T-helper 2 cell (primary cell): ENCODE measurements at places on chromosomes 5 and 9.

DNA sequence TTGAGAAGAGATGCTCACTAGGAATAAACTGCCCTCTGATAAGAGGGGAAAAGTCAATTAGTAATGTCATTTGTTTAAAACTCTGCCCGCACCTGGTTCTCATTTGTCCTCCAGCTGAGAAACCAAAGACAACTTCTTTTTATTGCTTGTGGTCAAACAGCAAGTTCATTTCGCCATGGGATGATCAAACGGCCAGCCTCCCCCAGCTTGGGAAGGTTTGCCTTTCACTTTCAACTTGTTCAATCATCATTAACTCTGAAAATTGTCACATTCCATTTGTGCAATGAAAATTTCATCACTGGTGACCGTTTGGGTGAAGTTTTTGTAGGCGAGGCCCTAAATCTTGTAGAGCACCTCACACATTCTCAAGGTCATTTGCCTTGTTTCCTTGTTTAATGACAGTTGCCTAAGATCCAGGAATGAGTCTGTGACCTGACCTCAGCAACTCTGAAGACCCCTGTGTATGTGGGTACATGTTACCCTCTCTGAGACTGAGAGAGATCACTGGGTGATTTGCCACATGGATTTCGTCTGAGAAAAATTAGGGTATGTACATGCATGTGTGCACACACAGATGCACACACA lies 117.7 kb downstream of the MARCHF3 start:
- no peak for DNase-seq

DNA sequence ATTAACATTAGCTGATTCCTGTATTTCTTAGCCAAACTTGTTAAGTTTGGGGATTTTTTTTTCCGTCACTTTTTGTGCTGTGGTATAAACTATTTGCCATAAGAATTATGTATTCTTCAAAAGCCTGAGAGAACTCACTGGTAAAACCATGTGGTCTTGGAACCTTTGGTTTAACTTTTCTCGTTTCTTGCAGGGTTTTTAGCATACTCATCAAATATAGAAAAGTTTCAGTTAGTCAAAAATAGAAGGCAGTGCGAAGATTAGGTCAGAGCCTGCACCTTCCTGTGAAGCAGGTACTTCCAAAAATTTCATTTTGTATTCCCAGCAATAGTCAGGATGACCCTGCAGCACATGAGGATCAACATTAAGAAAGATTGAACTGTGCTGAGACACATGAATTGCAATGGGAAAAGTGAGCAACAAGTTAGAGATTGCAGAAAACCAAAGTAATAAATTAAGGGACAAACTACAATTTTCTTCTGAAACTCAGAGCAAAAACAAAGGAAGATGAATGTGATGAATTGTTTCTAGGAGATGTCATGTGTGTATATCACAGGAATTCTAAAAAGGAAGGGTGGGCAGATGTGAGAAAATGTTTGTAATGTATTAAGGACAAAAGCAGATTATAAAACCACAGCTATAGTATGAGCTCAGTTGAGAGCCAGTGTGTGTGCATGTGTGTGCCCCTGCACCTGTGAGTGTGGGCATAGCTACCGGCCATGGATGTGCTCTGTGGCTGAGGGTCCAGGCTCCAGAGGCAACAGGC lies 102.2 kb downstream of the ANGPTL2 start:
- no peak for DNase-seq

GRCh38 chr5:21919414-21920022 lies 933.6 kb downstream of the CDH12 start:
- no peak for DNase-seq

- DNase-seq = no peak
These were observed 6.1 kb downstream of the PTCD2 start for GRCh38 chr5:72326306-72326649.

DNA sequence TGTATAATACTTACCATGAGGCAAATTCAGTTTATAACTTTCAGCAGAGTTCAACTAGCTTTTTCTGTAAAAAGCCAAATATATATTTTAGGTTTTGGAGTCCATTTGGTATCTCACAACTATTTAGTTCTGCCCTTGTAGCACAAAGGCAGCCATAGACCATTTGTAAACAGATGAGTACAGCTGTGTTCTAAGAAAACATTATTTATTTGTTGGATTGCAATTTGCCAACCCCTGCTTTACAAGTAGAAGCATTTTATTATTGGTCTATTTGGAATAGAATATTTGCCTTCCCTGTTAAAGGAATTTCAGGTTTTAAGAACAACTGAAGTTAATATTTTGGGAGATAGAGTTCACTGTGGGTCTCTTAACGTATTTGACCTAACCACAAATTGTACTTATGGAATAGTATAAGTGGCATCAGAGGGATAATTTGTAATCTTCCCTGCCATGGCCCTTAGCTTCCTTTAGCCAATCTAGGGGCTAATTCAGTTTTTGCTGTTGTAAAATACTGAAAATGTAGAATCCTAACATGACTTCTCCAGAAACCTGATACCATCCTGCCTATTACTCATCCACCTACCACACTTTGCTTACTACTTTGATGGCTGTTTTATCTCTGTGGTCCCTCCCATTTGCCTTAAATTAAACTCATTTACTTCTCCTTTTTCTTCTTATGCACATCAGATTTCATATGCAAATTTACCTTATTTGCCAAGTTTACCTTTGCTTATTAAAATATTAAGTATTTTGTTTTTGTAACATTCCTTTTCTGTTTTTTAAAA lies 109.2 kb downstream of the DMXL1 start:
- no peak for DNase-seq

- no peak for DNase-seq
These were observed 37.6 kb downstream of the C9orf57 start for GRCh38 chr9:72022841-72023240.

DNA sequence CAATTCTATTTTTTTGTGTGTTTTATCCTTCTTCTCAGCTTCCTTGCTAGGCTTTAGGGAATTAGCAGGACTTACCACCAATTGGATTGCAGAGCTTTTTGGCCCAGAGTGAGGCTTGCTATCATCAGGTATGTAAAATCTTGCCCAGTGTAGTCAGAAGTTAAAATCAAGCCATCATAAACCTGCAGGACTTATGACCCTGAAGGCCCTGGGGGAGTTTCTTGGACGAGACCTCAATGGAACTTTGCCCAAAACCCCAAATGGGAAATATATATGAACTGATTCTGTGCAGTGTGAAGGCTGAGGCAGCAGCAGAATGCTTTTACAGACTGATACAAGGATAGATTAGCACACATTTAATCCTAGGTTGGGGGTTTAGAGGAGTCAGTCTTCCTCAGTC lies 287.0 kb downstream of the SH3GL2 start:
- DNase-seq = no peak

DNA sequence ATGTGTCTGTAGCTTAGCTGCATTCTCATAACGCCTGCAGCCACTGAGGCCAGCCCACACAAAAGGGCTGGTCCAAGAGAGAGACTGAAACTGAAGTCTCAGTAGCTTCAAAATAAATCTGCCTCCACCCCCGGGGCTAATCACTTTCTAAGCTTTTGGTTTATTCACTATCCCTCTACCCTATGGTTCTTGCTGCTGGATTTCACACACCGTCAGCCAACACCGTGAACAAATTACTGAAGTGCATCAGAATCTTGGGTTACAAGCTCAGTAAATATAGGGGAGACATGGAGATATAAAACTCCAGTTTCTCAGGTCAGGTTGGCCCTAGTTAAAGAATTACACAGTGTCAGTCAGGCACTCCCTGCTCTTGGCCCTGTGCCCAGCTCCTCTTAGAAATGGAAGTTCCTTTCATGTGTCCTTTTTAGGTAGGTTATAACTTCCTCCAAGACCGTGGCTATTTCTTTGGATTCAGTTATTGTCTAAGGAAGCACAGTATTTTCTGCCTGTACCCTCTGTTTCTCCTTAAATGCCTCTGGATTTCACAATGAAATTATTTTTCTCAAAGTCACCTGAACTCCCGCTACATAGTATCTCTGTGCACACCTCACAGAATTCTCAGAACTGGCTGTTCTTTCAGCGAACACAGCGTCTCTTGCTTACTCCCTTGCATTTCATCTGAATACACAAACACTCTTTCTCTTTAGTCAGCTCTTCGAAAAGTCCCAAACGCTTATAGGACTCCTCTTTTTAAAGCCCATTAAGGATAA lies 112.5 kb downstream of the FAM174A start:
- DNase-seq = no peak

DNA sequence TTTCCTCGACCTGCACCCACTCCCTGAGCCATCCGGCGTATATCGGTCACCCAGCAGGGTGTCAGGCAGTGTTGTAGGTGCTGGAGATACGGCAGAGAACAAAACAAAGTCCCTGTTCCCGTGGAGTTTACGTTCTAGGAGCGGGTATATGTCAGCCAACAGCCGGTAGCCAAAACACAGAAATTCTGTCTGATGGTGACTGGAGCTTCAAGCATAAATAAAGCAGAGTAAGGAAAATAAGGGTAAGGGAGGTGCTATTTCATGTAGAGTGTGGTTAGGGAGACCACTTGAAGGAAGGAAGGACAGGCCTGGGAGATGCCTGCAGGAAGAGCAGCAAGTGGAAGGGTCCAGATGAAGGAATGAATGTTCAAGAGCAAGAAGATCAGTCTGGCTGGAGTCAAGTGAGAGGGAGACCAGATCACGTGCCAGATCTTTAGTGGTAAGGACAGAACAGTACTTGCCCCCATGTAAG lies 783 bp upstream of the ZFR start:
- no peak for DNase-seq

GRCh38 chr5:122435234-122435633 lies 123.2 kb downstream of the SNCAIP start:
- DNase-seq = no peak

DNA sequence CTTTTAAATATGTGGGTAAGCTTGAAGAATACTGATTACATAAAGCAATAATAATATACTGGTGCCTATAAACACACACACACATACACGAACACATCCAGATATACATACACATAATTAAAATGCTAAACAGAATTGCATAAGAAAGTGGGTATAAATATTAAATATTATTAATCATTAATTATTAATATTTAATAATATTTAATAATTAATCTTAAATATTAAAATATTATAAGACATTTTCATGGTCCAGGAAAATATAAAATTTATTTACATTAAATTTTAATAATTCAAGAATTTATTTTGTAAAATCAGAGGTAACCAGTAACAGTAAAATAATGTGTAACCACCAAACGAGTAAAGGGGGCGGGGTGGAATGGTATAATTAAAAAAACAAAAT lies 178.3 kb downstream of the TMEM232 start:
- no peak for DNase-seq

- no peak for DNase-seq
These were observed 100.9 kb downstream of the GABBR2 start for GRCh38 chr9:98607787-98608186.
